ENCODE measurements at places on chromosomes 7 and 10. TPM values are rescaled to one million over a fixed set of nuclear protein-coding genes. Genes with fewer than 3 reads are reported as not detected.

Gene GRID2IP
- total RNA-seq = not detected

Gene SLC39A12
- total RNA-seq = under 0.01 TPM

Gene SPDYE16
- not detected for total RNA-seq

Gene NPFFR1
- total RNA-seq = under 0.01 TPM

Gene OR9A2
- not detected for total RNA-seq

Gene PTPRN2
- total RNA-seq = 1.6 TPM

Gene CALHM3
- total RNA-seq = not detected

Gene STEAP2
- 2.6 TPM for total RNA-seq

Gene NOD1
- total RNA-seq = 13.0 TPM

Gene ECD
- 23.5 TPM for total RNA-seq

Gene NKX2-3
- total RNA-seq = 1.0 TPM

Gene ANKRD30A
- not detected for total RNA-seq

Gene CDC14C
- not detected for total RNA-seq

Gene EXOC6
- total RNA-seq = 54.8 TPM

Gene ARL4A
- total RNA-seq = 35.5 TPM

Gene SYNPO2L
- 17.2 TPM for total RNA-seq

Gene NUTM2E
- not detected for total RNA-seq

Gene PMS2
- total RNA-seq = 12.0 TPM

Gene SH2B2
- 5.7 TPM for total RNA-seq

Gene PDE6C
- not detected for total RNA-seq

Gene CNNM1
- total RNA-seq = not detected
